T-helper 17 cell (primary cell): ENCODE measurements at places on chromosomes 16 and 17. TPM values are rescaled to one million over a fixed set of nuclear protein-coding genes. Genes with fewer than 3 reads are reported as not detected.

- DNase-seq: no peak
These were observed 130.0 kb downstream of the KCNJ12 start for GRCh38 chr17:21505819-21506815.

MFAP4 gene
- total RNA-seq: not detected

DNA sequence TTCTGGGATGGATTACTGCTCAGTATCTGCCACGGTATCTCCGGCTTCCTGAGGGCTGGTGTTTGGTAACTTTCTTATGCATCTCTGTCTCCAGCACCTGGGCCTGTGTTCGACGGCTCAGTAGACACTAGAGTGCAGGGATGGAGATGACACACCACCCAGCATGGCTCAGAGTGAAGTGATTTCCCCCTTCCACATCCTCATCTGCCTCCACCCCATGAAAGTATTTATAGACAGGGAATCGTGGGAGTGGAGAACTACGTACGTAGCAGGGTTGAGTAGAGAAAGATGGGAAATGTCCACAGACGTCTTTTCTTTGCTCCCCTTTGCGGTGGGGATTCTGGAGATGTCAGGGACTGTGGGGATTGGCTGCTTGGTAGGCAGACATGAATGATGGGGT is 11.8 kb upstream of the SLC25A19 start:
- DNase-seq: no peak

GRCh38 chr16:19737306-19738038 is 19.4 kb downstream of the IQCK start:
- no peak for DNase-seq

XAF1 gene
- 53.2 TPM for total RNA-seq

DNA sequence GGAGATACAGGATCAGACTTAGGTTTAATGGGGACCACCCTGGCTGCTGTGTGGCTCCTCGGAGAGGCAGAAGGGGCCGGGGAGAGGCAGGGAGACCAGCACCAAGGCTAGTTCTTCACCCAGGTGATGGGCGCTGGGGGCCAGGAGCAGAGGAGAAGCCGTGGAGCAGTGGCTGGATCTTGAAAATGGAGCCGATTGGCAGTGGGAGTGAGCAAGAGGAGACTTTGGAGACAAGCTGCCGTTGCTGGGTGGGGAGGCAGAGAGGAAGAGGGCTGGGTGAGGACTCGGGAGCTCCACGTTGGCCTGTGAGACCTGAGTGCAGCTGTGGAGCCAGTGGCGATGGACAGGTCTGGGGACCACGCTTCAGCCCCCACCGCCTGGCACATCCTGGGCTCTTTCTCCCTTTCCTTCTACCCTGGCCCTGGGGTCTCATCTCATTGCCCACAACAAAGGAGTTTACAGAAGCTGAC is 9.0 kb downstream of the RAB11FIP4 start:
- no peak for DNase-seq

NTN1 gene
- 0.16 TPM for total RNA-seq

GRCh38 chr16:6656760-6657159 is 675.9 kb upstream of the RBFOX1 start:
- DNase-seq: no peak

MMP25 gene
- 1.5 TPM for total RNA-seq
